Body of pancreas (tissue), 4 donors: ENCODE measurements at places on chromosomes 5 and 9. TPM values are rescaled to one million over a fixed set of nuclear protein-coding genes. Genes with fewer than 3 reads are reported as not detected.

MEF2C gene
- total RNA-seq: 7.0 TPM

QRFP gene
- not detected for total RNA-seq

BHMT gene
- total RNA-seq: not detected

PFN3 gene
- not detected for total RNA-seq

FGFR4 gene
- 33.7 TPM for total RNA-seq

LHX6 gene
- total RNA-seq: not detected

DNA sequence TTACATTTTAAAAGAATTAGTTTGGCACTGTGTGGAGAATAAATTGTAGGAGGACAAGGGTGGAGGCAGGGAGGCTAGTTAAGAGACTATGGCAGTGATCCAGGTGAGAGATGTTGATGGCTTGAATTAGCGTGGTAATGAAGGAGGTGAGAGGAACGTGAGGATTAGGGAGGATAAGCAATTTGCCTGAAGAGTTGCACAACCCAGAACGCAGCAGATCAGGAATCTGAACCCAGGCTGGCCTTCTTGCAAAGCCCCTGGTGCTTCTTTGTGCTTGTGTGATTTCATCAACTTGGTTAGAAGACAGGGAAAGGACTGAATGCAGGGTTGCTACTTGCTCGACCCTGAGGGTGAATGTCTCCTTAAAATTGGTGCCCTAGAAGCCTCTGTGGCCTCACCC lies 6.9 kb upstream of the SCAMP1 start:
- DNase-seq: no peak

DNA sequence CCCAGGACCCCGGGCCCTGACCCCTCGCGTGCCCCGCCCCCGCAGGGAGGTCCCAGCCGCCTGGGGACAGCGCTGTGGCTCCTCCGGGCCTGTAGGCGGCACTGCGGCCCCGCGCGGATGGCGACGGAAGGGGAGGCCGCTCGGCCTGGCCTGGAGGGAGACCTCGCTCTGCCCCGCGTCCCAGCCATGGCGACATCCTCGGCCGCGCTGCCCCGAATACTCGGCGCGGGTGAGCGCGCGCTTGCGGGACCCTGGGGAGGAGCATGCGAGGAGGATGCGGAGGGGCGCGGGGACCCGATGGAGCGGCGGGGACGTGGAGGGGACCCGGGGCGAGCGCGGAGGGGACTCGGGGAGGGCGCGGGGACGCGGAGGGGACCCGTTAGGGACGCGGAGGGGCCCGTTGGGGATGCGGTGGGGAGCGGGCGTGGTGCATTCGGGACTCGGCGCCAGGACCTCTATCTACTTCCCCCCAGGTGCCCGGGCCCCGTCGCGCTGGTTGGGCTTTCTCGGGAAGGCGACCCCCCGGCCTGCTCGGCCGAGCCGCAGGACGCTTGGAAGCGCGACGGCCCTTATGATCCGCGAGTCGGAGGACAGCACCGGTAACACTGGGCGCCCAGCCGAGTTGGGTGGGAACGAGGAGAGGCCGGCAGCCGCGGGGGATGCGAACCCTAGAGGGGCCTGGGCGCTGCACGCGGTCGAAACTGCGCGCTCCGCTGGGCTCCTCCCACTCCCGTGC lies at the start of gene MRPS2:
Gene MRPS2 (plus strand): TSS at position 158 of the 736 bp plus-strand sequence. CDS start 29 bp downstream, at position 187.
- peak; percentile 88 for DNase-seq
